ENCODE measurements at places on chromosomes 12 and 14.

DNA sequence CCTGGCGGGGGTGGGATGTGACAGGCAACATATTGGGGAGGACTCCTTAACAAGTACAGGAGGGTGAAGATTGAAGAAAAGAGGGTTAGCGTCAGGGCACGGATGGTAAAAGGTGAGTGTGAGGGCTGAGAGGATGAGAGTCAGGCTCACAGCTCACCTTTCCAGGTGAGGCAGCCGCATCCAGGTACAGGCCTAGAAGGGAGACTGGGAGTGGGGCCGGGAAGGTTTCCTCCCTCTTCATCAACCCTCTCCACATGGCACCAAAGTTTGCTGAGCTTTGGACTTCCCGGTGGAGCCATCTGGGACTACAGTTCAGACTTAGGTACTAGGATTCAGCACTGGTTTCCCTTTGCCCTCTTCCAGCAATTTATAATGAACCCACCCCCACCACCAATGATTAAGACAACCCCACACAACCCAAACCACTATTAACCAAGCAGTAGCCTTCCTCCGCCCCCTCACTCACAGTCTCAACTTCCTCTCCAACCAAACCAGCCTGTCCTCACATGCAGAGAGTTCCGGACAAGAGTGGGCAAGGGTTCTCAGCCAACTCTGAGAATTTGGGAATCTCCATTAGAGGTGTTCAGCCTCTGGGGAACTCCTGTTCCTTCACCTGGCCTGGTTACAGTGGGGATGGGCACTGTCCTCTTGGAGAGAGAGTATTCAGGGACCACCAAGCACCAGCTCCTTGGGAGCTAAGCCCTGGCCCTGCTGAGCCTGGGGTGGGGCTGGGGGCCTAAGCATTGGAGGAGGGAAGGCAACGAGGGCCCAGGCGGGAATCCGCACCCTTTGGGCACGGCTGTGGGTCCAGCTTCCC, 2.4 kb upstream of the HOXC4 start:
- no peak for DNase-seq

GRCh38 chr14:81122326-81122725, 98.4 kb downstream of the GTF2A1 start:
- no peak for DNase-seq

DNA sequence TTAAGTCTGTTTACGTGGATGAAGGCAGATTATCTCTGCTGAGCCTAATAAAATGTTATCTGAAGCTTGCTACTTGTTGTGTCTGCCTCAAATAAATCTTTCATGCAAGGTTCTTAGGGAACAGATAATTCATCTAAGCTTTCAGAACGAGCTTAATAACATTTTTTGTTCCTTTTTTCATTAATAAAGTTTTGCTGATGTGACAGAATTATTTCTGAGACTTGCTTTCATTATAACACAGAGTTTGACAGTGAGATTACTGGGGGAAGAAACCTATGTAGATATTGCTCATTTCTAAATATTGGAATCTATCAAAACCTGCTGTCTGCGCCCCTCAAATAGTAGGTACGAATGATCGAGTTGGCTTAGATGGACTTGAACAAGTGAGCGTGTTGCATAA, 948.7 kb upstream of the SEL1L start:
- DNase-seq, result no peak

- no peak for DNase-seq
Measured at GRCh38 chr12:107442326-107442987, 243.1 kb upstream of the PWP1 start.

DNA sequence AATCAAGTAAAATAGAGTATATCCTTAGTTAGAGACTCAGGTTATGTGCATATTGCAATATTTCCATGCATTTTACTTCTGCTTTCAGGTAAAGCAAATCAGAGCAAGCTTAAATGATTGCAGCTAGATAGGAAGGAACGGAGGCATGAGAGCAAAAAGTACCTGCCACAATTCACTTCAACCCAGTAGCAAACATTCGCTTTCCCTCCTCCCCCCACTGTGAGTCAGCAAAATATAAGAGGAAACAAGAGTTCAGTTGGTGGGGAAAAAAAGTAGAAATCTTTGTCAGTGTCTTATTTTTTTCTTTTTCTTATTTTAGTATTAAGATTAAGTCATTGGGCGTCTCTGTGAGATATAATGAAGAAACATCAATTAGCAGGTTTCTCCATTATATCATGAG, 475.4 kb downstream of the NPAS3 start:
- DNase-seq, result no peak

GRCh38 chr12:6274231-6275221, 36.0 kb upstream of the PLEKHG6 start:
- no peak for DNase-seq

- DNase-seq, result peak; percentile 29
Measured at GRCh38 chr14:99389174-99389826, 91.4 kb downstream of the SETD3 start.

GRCh38 chr12:68613209-68613904, 2.7 kb downstream of the RAP1B start:
- peak; percentile 62 for DNase-seq

- DNase-seq, result no peak
Measured at GRCh38 chr12:12683136-12683697, 12.8 kb downstream of the GPR19 start.
